ENCODE measurements at places on chromosomes 11 and 22.

DNA sequence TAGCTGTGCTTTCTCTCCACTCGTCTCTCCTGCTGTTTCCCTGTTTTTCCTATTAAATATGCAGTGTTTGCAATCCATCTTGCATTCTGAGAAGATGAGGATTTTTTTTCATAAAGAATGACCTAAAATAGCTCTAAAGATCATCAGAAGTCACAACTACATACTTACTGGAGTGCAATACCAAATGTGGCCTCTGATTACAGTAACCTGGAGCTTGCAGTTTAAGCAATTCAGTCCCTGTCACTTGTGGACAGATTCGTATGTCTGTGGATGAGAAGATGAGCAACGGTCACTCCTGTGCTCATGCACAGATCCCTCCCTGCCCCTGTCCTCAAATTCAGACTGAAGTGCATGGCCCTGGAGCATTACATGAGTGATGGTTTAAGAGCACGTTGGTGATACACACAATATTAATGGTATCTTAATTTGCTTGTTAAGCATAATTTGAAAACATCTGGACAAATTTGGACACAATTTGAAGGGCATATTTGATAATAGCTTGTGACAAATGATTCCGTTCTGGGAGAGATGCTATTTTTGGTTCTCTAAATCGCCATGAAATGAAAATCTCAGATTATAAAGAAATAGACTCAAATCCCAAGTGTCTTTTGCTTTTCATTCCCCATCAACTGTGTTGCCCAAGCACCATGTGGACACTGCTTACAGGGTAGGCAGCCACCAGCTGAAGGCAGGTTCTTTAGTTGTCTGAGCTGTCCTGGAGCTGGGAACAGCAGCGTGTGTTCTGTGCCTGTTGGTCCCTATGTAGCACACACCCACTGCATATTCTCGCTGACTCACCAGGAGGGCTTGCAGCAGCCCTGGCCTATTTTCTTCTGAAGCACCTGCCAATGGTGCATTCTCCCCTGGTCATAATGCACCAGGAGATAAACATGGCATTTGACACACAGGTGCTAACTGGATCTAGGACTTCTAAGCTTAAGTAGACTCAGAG, 32.6 kb upstream of the PRAME start:
- no peak for DNase-seq

- no peak for DNase-seq
Measured at GRCh38 chr11:108394744-108395284, 72.5 kb downstream of the C11orf65 start.

GRCh38 chr11:102626676-102627075, 1.5 kb upstream of the MMP20 start:
- no peak for DNase-seq

DNA sequence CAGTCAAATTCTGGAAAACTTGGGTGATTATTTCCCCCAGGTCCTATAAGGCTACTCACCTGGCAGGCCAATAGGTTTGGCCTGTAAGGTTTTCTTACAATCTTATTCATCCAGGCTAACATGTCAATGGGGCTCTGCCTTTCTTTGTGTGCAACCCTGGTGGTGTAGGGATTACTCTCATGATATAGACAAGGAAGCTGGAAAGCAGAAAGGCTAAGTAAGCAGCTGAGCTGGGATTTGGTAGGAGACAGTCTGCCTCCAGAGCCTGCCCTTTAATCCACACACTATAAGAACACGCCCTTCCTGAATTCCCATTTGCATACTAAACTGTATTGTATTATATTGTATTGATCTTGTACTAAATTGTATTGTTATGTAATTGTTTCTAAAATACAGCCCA, 373.3 kb upstream of the CCDC90B start:
- no peak for DNase-seq

DNA sequence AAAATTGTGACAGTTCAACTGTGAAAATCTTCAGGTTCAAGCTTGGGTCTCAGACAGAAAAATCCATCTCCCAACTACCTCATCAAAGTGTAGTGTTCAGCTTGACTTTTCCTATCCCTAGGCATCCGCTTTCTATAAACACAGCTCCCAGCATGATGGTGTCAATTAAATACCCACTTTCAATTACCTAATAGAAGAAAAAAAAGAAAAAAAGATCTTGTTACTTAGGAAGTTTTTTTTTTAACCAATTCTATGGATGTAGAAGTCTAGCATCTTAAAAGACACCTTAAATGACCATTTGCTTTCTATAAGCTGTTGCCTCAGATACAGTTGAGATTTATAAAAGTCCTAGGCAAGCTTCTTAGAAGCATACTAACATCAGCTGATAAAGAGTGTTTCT, 244.1 kb upstream of the MTNR1B start:
- no peak for DNase-seq

DNA sequence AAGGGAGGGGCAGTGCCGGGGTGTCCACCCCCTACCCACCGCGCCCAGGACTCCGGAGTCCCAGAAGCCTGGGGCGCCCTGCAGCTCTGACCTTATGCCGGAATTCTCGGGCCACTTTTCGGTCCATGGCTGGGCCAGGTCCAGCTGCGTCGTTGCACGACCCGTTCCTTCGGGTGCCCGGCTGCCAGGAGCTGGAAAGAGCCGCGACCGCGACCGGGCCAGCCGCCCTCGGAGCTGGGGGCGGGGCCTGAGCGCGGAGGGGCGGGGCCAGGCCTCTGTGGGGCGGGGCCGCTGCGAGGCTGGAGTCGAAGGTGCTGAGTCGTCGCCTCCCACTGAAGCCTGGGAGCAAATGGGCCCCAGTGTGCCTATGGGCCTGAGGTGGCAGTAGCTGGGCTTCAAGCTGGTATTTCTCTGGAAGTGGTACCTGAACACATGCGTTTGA, at the start of gene USH1C:
TSS of gene USH1C (minus strand) at position 236 of the 442 bp plus-strand sequence. CDS start at position 127, 109 bp downstream.
- DNase-seq, result no peak

GRCh38 chr22:32697331-32697995, 104.0 kb upstream of the TIMP3 start:
- DNase-seq, result no peak

DNA sequence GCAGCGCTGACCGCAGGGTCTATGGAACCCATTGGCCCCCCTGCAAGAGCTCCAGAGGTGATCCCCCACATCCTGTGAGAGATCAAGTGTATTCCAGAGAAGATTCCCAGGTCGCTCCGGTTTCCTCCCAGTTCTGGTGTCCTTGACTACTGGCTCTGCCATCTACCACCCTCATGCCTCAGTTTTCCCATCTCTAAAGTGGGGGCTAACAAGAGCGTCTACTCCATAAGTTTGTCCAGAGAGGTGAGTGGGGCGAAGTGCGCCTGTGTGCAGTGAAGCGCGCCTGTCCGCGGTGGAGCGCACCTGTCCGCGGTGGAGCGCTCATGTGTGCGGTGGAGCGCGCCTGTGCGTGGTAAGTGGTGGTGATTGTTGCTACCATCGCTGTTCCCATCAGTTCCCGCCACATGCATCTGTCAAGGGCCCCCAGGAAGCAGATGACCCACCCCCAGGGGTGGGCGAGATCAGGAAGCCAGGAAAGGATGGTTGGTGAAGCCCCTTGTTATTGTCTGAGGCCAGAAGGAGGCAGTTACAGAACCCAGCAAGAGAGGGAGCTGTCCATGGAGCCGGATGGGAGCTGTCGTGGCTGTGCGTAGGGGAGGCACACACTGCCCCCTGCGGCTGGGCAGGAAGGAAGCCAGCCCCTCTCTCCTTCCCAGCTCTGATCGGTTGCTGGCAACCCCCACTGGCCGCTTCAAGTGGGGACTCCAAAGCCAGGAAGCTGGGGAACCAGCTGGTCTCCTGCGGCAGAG, 73.2 kb upstream of the FGF3 start:
- peak; percentile 19 for DNase-seq
